Activated CD8-positive, alpha-beta memory T cell treated with anti-CD3 and anti-CD28 coated beads, Interleukin-2, amount 10 ng/mL, durations not matched to agents 7 days and 5 days (primary cell): ENCODE measurements at places on chromosomes 7 and 10. TPM values are rescaled to one million over a fixed set of nuclear protein-coding genes. Genes with fewer than 3 reads are reported as not detected.

- H3K4me1 ChIP-seq, result no peaks in the 10 kb centered on the region
- no peak for DNase-seq
- H3K36me3 ChIP-seq, result no peaks in the 10 kb centered on the region
These were observed 16.7 kb upstream of the LIPK start for GRCh38 chr10:88689366-88689765.

- no peak overlapping the region for H3K27ac ChIP-seq
- no peak overlapping the region for H3K4me3 ChIP-seq
- no peaks in the 10 kb centered on the region for H3K4me1 ChIP-seq
- DNase-seq, result no peak
- peaks cover 9% of the 10 kb centered on the region for H3K27me3 ChIP-seq
- H3K36me3 ChIP-seq, result no peaks in the 10 kb centered on the region
These were observed 186.2 kb downstream of the LRMDA start for GRCh38 chr10:75617485-75618155.

- no peak overlapping the region for H3K27ac ChIP-seq
- no peaks in the 10 kb centered on the region for H3K27me3 ChIP-seq
- peaks cover 9% of the 10 kb centered on the region for H3K36me3 ChIP-seq
These were observed 9.4 kb downstream of the WBP1L start for GRCh38 chr10:102752934-102753664.

- peaks cover 51% of the 10 kb centered on the region for H3K27me3 ChIP-seq
- H3K36me3 ChIP-seq, result no peaks in the 10 kb centered on the region
- no peak overlapping the region for H3K4me3 ChIP-seq
- DNase-seq, result no peak
- H3K27ac ChIP-seq, result no peak overlapping the region
These were observed 2.3 kb downstream of the ICA1 start for GRCh38 chr7:8259586-8260222.

- H3K36me3 ChIP-seq, result no peaks in the 10 kb centered on the region
- H3K27me3 ChIP-seq, result peaks cover 8% of the 10 kb centered on the region
- no peak overlapping the region for H3K27ac ChIP-seq
- no peak overlapping the region for H3K4me3 ChIP-seq
- H3K4me1 ChIP-seq, result no peaks in the 10 kb centered on the region
- DNase-seq, result no peak
These were observed 192.2 kb downstream of the ARHGAP21 start for GRCh38 chr10:24531439-24531838.

LIPN gene
- not detected for total RNA-seq

GBX1 gene
- not detected for total RNA-seq

CLDN3 gene
- not detected for total RNA-seq
